Lung (tissue), 17 donors: ENCODE measurements at places on chromosomes 2 and 18. TPM values are rescaled to one million over a fixed set of nuclear protein-coding genes. Genes with fewer than 3 reads are reported as not detected.

Gene TXNDC2
- not detected for total RNA-seq

Gene SERPINB8
- total RNA-seq = 5.7 TPM

Gene HOXD8
- 1.6 TPM for total RNA-seq

Gene SRD5A2
- 5.3 TPM for total RNA-seq

DNA sequence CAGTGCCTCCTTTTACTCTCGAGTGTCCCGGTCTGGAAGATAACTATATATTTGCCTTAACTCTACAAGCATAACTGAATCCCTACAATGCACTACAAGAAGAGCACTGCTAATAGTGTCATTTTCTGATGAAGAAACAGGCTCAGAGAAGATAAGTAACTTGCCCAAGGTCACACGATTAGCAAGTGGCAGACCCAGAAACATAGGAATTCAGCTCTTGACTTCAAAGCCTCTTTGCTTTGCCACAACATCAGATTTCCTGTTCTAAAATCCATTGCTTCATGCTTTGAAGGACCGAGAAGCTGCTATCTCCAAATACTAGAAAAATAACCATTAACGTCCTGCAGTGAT, 65.6 kb downstream of the HS1BP3 start:
- H3K36me3 ChIP-seq = no peaks in the 10 kb centered on the region
- DNase-seq = no peak
- H3K27me3 ChIP-seq = no peaks in the 10 kb centered on the region
- peaks cover 9% of the 10 kb centered on the region for H3K4me1 ChIP-seq
- no peak overlapping the region for H3K4me3 ChIP-seq

- H3K36me3 ChIP-seq = no peaks in the 10 kb centered on the region
- H3K4me3 ChIP-seq = no peak overlapping the region
- peaks cover 8% of the 10 kb centered on the region for H3K4me1 ChIP-seq
- H3K27ac ChIP-seq = peak overlapping the region; percentile 86
- peak; percentile 95 for DNase-seq
Observed at GRCh38 chr2:33134086-33134771, 187.5 kb downstream of the LTBP1 start.

DNA sequence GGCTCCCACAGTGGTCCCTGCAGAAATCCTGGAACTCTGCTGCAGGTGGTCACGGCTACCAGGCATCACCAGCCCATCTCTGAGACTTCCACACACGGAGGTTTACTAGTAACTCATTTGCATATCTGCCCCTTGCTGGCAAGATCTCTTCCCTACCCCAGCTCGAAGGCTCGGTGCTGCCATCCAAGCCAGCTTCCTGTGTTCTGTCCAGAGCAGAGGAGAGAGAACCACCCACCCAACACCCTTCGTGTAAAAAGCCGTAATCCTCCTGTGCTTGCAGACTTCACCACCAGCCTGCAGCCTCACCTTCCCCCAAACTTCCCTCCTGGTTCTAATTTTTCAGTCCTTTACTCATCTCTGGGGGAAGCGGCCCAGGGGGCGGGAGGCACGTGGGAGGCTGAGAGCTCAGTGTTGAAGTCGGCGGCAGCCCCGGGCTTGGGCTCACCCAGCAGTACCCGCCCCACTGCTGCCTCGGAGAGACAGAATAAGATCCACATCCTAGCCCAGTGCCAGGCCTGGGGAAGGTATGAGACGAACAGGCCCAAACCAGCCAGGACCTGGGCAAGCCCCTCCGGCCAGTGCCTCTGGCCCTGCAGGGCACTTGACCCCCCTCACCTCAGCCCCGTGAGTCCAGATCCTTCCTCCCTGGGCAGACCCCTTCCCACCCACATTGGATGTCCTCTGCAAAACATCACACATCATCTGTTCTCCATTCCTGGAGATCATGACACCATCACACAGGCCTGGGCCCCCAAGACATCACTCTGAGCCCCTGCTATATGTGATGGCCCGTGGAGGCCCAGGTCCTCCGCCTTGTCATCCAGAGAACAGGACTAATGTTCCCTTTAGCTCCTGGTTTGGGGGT, 145.8 kb upstream of the ID2 start:
- DNase-seq = no peak
- H3K27ac ChIP-seq = peak overlapping the region; percentile 86
- H3K4me3 ChIP-seq = no peak overlapping the region
- peaks cover 33% of the 10 kb centered on the region for H3K4me1 ChIP-seq
- H3K27me3 ChIP-seq = no peaks in the 10 kb centered on the region

DNA sequence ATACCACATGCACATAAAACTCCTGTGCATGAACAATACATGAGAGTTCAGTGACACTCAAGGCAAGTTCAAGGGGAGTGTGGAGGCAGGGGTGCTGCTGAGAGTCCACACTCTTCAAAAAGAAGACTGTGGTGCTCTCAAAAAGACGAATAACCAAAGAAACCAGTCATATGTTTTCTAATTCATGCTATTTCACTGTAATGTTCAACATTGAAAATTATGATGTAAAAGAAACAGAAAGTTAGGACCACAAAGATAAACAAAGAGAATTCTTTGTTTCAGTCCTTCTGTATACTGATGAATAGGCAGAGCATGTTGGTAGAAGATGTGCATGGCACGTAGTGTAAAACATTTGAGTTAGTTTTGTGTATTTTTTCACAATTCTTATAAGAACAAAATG, 864.2 kb upstream of the LRATD1 start:
- H3K27ac ChIP-seq = no peak overlapping the region
- H3K36me3 ChIP-seq = no peaks in the 10 kb centered on the region
- no peaks in the 10 kb centered on the region for H3K27me3 ChIP-seq
- no peaks in the 10 kb centered on the region for H3K4me1 ChIP-seq
- DNase-seq = no peak

GRCh38 chr2:42777883-42778805, 14.2 kb upstream of the OXER1 start:
- H3K4me1 ChIP-seq = no peaks in the 10 kb centered on the region
- peaks cover 18% of the 10 kb centered on the region for H3K36me3 ChIP-seq
- no peak overlapping the region for H3K4me3 ChIP-seq
- no peak overlapping the region for H3K27ac ChIP-seq
- H3K27me3 ChIP-seq = no peaks in the 10 kb centered on the region

DNA sequence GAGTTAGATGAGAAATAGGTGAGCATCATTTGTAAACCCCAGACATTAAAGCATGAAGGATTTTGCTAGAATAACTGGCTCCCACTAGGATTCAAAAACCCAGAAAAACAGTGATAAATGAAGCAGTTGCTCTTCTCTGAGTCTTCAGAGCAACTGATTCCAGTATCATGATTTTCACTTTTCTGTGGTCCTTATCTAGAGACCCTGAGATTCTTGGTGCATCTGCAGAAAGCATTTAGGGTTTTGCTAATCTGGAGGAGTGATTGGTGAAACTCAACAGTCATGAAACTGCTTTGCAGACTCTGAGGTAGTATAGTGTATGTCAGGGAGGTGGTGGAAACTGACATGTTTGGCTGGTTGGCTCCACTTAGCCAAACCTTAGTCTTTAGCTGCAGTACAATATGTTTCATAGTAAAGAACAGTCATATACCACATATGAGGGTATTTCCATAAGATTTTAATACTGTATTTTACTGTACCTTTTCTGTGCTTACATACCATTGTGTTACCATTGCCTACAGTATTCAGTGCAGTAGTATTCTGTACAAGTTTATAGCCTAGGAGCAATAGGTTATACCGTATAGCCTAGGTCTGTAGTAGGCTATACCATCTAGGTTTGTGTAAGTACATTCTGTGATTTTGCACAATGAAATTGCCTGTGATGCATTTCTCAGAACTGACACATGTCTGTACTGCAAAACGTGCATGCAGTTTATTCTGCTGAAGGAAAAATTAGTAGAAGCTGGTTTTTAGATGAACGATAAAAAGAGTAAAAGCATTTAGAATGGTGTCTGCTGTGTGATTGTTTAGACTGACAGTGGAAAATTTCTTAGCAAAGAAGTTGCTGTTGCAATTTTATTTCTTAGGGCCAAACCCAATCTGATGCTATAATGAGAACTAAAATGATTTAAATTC, 23.8 kb downstream of the EML4 start:
- H3K27ac ChIP-seq = no peak overlapping the region
- no peaks in the 10 kb centered on the region for H3K36me3 ChIP-seq
- no peak overlapping the region for H3K4me3 ChIP-seq
- no peaks in the 10 kb centered on the region for H3K27me3 ChIP-seq
- peaks cover 5% of the 10 kb centered on the region for H3K4me1 ChIP-seq

DNA sequence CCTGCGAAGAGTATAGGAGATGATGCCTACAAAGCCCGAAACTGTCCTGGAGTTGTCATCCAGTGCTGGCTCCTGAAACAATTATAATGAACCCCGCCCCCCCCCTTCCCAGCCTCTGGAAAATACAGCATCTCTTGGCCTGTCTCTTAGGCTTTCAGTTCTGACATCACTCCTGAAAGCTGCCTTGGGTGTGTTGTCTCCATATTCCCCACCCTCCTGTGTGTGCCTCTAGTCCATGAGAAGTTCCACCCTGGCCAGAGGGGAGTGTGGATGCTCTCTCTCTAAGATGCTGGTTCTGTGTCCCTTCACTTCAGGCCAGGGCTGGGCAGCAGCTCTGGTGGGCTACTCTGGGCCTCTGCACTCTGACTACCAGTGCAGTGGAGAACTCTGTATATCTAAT, 58.9 kb upstream of the TGFA start:
- no peaks in the 10 kb centered on the region for H3K27me3 ChIP-seq
- no peak for DNase-seq
- no peaks in the 10 kb centered on the region for H3K36me3 ChIP-seq
- H3K4me1 ChIP-seq = no peaks in the 10 kb centered on the region
- no peak overlapping the region for H3K4me3 ChIP-seq

DNA sequence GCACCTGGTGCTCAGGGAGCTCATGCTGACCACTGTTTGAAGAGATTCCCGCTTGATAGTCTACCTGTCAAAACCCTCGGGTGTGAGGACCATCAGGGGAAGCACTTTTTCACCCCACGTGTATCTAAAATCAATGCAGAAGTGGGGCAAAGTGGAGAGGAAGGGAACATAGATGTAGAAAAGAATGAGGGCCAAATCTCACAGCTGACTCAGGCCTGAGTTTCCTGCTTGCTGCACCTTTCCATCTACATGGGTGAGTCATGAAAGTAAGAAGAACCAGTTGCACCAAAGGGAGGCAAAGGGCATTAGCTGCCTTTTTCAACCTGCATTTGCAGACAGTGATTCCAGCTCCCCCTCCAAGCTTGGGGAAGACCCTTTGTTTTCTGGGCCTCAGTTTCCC, 100.2 kb upstream of the MYCN start:
- H3K27me3 ChIP-seq = no peaks in the 10 kb centered on the region
- DNase-seq = no peak
- no peaks in the 10 kb centered on the region for H3K4me1 ChIP-seq
- no peak overlapping the region for H3K4me3 ChIP-seq

GRCh38 chr2:234378440-234378839, 118.4 kb downstream of the ARL4C start:
- H3K4me1 ChIP-seq = peaks cover 2% of the 10 kb centered on the region
- no peak for DNase-seq
- H3K4me3 ChIP-seq = no peak overlapping the region
- no peaks in the 10 kb centered on the region for H3K27me3 ChIP-seq
- no peaks in the 10 kb centered on the region for H3K36me3 ChIP-seq
- no peak overlapping the region for H3K27ac ChIP-seq

DNA sequence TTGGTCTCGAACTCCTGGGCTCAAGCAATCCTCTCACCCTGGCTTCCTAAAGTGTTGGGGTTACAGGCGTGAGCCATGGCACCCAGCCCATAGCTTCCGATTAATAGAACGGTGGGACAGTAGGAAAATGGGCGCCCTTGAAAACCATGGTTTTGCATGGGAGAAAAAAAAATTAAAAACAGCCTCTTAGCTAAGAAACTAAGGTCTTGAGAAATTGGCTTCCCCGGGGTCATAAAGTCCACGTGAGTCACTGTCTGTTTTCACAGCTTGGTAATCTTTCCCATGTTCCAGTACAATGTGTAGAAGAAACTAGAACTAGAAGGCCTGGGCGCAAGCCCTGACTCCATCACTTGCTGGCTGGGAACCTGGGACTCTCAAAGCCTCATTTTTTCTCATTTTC, 20.7 kb downstream of the B3GNT2 start:
- peaks cover 31% of the 10 kb centered on the region for H3K4me1 ChIP-seq
- no peak overlapping the region for H3K4me3 ChIP-seq
- no peak for DNase-seq
- no peaks in the 10 kb centered on the region for H3K36me3 ChIP-seq

GRCh38 chr2:160373666-160374065, 119.9 kb downstream of the RBMS1 start:
- H3K36me3 ChIP-seq = no peaks in the 10 kb centered on the region
- no peak overlapping the region for H3K4me3 ChIP-seq
- H3K4me1 ChIP-seq = peaks cover 22% of the 10 kb centered on the region

DNA sequence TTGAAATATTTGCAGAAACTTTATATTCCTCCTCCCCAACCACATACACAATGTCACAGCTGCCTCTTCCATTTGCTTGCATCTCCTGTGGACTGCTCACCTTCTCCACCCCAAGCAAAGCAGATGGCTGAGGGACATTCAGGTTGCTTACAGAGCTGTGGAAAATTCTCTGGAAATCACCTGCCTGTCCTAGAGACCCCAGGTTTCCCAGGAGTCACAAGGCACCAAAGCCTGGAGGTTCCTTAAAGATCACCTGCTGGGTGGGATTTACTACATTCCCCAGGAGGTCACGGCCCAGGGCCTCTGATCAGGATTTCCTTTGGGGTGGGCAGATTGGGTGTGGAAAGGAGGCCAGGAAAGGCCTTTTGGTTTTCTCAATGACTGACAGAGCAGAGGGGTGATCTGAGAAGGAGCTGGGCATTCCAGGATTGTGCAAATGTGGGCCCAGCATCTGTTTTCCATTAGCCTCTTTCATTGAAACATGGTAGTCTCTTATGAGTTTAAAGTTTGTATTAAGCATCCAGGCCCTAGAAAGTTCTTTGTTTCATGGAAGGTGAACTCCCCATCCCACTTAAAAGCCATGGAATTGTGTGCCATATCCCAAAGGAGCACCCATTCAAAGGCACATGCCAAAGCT, 410.7 kb upstream of the TNP1 start:
- no peak overlapping the region for H3K4me3 ChIP-seq
- peaks cover 4% of the 10 kb centered on the region for H3K4me1 ChIP-seq
- no peaks in the 10 kb centered on the region for H3K36me3 ChIP-seq
- no peaks in the 10 kb centered on the region for H3K27me3 ChIP-seq

DNA sequence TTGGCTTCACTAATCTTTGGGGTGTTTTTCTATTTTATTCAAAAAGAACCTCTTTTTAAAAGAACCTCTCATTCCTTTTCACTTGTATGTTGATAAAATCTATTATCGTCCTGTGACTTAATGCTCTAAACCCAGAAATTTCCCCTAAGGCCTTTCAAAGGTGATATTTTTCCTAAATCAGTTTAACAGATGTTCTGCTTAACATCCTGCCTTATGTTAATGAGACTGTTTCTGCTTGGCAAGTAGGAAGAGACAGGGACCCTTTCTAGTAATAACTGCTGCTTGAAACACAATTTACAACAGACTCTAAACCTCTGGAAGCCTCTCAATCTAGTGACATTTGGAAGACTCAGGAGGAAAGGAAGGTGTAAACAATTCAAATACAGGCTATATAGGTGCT, 128.8 kb downstream of the KCNJ3 start:
- H3K36me3 ChIP-seq = no peaks in the 10 kb centered on the region
- no peaks in the 10 kb centered on the region for H3K27me3 ChIP-seq
- H3K4me3 ChIP-seq = no peak overlapping the region
- no peak for DNase-seq
